ENCODE measurements at places on chromosomes 12 and 14. TPM values are rescaled to one million over a fixed set of nuclear protein-coding genes. Genes with fewer than 3 reads are reported as not detected.

GRCh38 chr12:4440187-4440941 lies 5.3 kb downstream of the FGF6 start:
- peaks cover 4% of the 10 kb centered on the region for H3K27me3 ChIP-seq
- no peak overlapping the region for H3K4me3 ChIP-seq
- peaks cover 3% of the 10 kb centered on the region for H3K4me1 ChIP-seq
- no peak overlapping the region for H3K27ac ChIP-seq

Gene SAMD4A
- 2.6 TPM for total RNA-seq

GRCh38 chr12:62694632-62695031 lies 228.0 kb downstream of the MON2 start:
- no peak overlapping the region for H3K27ac ChIP-seq
- no peak for DNase-seq
- no peaks in the 10 kb centered on the region for H3K4me1 ChIP-seq
- no peaks in the 10 kb centered on the region for H3K36me3 ChIP-seq
- no peak overlapping the region for H3K4me3 ChIP-seq
- H3K27me3 ChIP-seq = no peaks in the 10 kb centered on the region

GRCh38 chr12:103676893-103677292 lies 89.8 kb downstream of the STAB2 start:
- H3K4me1 ChIP-seq = no peaks in the 10 kb centered on the region
- no peak for DNase-seq
- no peak overlapping the region for H3K27ac ChIP-seq

DNA sequence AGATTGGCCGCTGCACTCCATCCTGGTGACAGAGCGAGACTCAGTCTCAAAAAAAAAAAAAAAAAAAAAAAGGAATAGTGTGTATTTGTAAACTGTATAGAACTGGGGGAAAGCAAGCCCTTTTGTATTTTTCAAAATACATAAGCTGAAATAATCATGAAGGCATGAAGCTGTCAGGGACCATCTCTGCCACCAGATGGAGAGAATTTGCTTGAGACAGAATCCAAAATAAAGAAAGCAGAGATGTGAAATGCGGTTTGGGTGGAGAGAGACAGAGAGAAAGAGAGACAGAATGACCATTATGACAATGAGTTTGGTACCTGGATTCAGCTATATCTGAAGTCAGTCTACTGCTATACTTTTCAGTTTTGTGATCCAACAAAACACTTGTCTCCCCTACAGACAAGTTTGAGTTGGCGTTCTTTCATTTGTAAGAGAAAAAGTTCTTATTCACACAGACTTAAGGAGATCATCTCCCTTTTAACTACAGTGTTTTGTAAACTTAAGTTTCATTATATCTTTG lies 155.7 kb upstream of the LRIG3 start:
- H3K4me1 ChIP-seq = no peaks in the 10 kb centered on the region
- no peaks in the 10 kb centered on the region for H3K27me3 ChIP-seq
- no peaks in the 10 kb centered on the region for H3K36me3 ChIP-seq
- no peak overlapping the region for H3K27ac ChIP-seq
- no peak for DNase-seq
- H3K4me3 ChIP-seq = no peak overlapping the region

GRCh38 chr14:62894736-62895135 lies 150.5 kb downstream of the KCNH5 start:
- H3K4me3 ChIP-seq = no peak overlapping the region
- no peaks in the 10 kb centered on the region for H3K27me3 ChIP-seq
- H3K36me3 ChIP-seq = no peaks in the 10 kb centered on the region
- no peak for DNase-seq
- H3K27ac ChIP-seq = no peak overlapping the region
- H3K4me1 ChIP-seq = no peaks in the 10 kb centered on the region

- H3K27ac ChIP-seq = no peak overlapping the region
- no peaks in the 10 kb centered on the region for H3K36me3 ChIP-seq
- H3K4me1 ChIP-seq = peaks cover 14% of the 10 kb centered on the region
- H3K27me3 ChIP-seq = no peaks in the 10 kb centered on the region
- DNase-seq = no peak
- H3K4me3 ChIP-seq = no peak overlapping the region
These were observed 4.0 kb downstream of the FAR2 start for GRCh38 chr12:29152981-29153630.

GRCh38 chr14:75341620-75342019 lies 63.0 kb downstream of the FOS start:
- no peak overlapping the region for H3K27ac ChIP-seq
- H3K4me3 ChIP-seq = no peak overlapping the region
- no peak for DNase-seq
- no peaks in the 10 kb centered on the region for H3K36me3 ChIP-seq
- H3K4me1 ChIP-seq = peaks cover 2% of the 10 kb centered on the region
- no peaks in the 10 kb centered on the region for H3K27me3 ChIP-seq

GRCh38 chr12:123889848-123890535 lies 82.6 kb downstream of the CCDC92 start:
- no peaks in the 10 kb centered on the region for H3K36me3 ChIP-seq
- peaks cover 11% of the 10 kb centered on the region for H3K27me3 ChIP-seq
- H3K4me1 ChIP-seq = no peaks in the 10 kb centered on the region

DNA sequence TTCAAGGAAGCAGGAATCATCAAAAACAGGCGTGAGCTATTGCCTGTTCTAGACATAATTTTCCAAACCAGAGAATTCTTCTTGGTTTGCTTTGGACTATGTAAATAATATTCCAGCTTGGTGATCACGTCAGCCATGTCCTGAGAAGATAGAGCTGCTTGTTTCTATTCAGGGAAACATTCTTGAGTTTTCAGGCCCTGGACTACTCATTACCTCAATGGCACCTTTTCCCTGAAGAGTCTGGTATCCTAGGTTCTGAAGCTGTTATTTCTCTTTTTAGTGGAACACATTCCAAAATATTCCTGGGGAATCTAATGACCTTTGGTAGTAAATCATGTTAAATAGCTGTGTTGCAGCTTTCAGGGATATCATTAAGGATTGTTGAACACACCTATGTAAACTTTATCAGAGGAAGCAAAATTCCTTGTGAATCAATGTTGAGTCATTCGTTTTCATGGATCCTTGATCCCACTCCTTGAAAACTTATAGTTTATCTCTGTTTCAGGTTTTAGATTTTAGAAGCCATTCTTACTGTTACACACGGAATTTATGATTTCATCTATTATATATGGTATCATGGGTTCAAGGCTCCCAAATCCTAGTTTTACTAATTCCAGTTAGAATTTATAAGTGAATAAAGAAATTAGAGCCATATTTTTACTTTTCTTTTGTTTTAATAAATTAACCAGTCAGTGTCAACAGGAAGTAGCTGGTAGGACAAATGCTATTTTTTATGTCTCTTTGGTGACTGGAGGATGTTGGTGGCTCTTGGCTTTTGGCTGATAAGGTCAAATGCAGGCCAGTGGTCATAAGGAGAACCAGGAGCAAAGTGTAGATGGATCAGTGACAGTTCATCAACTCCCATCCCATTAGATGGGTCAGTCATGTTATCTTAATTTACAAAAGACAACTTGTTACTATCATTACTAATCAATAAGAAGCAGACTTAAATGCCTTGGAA lies 380.1 kb downstream of the ZFP36L1 start:
- no peak for DNase-seq
- H3K4me3 ChIP-seq = no peak overlapping the region
- H3K27me3 ChIP-seq = no peaks in the 10 kb centered on the region
- no peak overlapping the region for H3K27ac ChIP-seq
- H3K36me3 ChIP-seq = no peaks in the 10 kb centered on the region

Gene POTEG
- total RNA-seq = not detected

Gene RTL1
- not detected for total RNA-seq

DNA sequence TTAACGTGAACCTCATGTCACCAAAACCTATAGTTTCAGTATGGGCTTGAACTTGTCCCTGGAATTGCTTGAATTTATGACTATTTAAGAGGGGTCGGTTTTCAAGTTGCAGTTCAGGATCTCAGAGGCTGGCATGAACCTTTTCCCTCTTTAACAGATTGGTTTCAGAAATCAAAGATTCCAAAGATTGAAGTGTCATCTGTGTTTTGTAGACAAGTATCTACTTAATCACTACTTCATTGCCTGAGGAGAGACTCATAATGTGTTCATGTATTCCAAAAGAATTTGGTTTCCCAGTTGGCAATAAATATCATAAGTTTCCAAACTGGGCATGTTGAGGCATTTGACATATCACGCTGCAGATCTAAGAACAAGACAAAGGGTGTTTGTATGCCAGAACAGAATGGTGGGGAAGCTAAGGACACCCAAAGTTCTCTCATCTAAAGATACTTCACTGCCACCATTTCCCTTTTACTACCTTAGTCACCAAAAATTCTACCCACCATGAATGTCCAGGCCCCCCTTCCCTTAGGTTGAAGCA lies 199.5 kb downstream of the NUAK1 start:
- DNase-seq = no peak
- H3K4me3 ChIP-seq = no peak overlapping the region
- no peaks in the 10 kb centered on the region for H3K27me3 ChIP-seq
- H3K36me3 ChIP-seq = no peaks in the 10 kb centered on the region

DNA sequence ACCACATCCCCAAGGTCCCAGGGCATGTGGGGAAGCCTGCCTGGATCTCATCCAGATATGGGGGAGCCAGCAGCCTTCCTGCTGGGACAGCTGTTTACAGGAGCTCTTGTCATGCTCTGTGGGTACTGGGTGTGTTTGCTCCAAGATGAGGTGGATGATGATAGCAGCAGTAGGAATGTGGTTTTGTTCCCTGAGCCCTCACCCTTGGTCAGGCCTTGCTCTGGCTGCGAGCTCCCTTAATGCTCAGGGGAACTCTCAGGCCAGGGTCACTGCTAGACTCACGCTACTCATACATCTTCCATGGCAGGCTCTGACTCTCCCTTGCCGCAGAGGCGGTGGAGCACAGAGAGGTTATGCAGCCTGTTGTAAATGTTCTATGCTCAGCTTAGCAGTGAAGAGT lies 990.3 kb downstream of the AACS start:
- DNase-seq = no peak
- no peaks in the 10 kb centered on the region for H3K27me3 ChIP-seq
- no peak overlapping the region for H3K4me3 ChIP-seq
- H3K36me3 ChIP-seq = no peaks in the 10 kb centered on the region
- H3K4me1 ChIP-seq = no peaks in the 10 kb centered on the region

Gene RIMBP2
- total RNA-seq = not detected

GRCh38 chr12:115004470-115005146 lies 320.6 kb upstream of the TBX3 start:
- no peaks in the 10 kb centered on the region for H3K36me3 ChIP-seq
- no peak for DNase-seq
- no peak overlapping the region for H3K4me3 ChIP-seq
- no peaks in the 10 kb centered on the region for H3K4me1 ChIP-seq

Gene ANKRD13A
- 46.6 TPM for total RNA-seq

Gene GXYLT1
- 7.0 TPM for total RNA-seq

DNA sequence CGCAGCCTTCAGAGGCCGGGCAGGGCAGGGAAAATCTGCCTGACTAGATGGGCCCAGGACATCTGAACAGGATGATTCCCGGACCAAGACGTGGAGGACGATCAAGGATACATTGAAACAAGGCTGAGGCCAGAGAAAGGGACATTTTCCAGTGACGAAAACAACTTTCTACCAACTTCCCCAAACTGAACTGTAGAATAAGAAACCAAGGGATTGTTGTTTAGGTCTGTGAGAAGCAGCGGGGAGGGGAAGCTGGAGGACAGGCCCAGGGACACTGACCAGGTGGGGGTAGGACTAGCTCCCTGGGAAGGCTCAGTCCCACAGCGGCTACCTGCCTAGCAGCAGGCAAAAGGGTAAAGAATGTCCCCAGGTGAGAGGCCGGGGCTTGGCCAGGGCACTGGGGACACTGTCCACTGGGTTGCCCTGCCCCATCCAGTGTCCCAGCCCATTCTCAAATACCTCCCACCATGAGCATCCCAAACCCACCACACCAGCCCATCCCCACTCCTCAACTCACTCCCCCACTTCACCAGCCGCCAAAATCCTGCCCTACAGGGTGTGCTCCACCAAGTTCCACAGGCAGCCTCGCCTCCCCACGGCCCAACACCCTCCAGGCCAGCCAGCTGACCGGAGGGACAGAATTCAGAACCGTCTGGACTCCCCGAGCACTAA lies 995 bp downstream of the TNFRSF1A start:
- H3K36me3 ChIP-seq = no peaks in the 10 kb centered on the region
- no peak overlapping the region for H3K4me3 ChIP-seq
- DNase-seq = no peak

GRCh38 chr14:68794130-68794850 lies 1.4 kb upstream of the ZFP36L1 start:
- peak overlapping the region; percentile 99 for H3K27ac ChIP-seq
- no peaks in the 10 kb centered on the region for H3K27me3 ChIP-seq
- peak overlapping the region; percentile 89 for H3K4me3 ChIP-seq

Gene KRT73
- total RNA-seq = 0.19 TPM

GRCh38 chr12:45012749-45013148 lies 38.1 kb downstream of the DBX2 start:
- no peak for DNase-seq
- no peaks in the 10 kb centered on the region for H3K36me3 ChIP-seq
- H3K4me3 ChIP-seq = no peak overlapping the region
- H3K4me1 ChIP-seq = no peaks in the 10 kb centered on the region
- H3K27me3 ChIP-seq = peaks cover 7% of the 10 kb centered on the region

Gene RNASE7
- not detected for total RNA-seq

DNA sequence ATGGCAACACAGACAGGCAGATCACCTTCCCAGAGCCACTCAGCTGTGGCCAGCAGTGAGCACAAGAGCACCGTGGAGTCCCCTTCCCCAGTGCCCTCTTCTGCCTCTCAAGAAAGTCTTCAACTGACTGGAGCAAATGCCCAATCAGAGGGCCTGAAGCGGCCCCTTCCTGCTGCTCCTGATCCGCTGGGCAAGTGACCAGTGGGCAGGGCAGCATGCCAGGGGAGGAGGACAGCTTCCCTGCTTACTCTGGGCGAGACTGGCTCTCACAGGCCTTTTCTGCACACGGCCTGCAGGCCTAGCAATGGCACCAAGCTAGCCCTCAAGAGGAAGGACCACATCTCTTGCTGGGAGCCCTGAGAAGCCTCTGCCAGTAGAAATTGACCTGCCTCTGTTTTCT lies 890 bp downstream of the KRT71 start:
- no peak overlapping the region for H3K27ac ChIP-seq
- no peak overlapping the region for H3K4me3 ChIP-seq
- H3K4me1 ChIP-seq = no peaks in the 10 kb centered on the region

Gene SYT10
- not detected for total RNA-seq

DNA sequence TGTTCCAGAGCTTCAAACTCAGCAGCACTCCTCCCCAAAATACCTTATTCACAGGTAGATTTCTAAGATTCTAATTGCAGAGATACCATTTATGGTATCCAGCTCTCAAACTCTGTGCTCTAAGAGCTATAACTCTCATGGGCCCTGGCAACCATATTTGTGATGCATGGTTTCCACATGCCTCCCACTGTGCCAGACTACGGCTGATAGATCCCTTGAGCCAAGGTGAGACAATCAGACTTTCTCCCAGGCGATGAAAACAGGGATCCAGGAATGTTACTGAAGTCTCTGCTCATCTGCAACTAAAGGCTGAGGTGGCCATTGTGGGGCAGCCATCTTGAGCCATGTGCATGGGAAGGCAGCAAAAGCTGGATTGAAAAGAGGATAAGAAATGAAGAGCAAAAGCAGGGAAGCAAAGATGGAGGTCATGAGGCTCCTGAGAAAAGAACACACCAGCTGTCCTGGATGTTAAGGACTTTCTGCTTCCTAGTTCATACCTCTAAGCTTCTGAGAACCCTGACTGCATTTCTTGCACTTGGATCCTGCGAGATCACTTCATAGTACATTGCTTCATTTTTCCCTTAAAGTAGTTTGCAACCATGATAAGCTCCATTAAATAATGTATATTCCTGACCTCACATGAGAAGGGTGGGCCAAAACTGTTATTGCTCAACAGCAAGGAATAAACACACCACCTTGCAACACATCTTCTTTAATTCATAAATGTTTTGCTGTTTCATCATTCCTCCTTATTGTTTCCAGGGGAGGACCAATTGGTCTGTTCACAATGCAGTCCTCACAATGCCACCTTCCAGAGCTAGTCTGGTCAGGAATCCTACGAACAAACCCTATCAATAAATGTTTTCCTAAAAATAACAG lies 5.4 kb downstream of the EGLN3 start:
- peaks cover 17% of the 10 kb centered on the region for H3K27me3 ChIP-seq
- peaks cover 8% of the 10 kb centered on the region for H3K4me1 ChIP-seq
- H3K36me3 ChIP-seq = no peaks in the 10 kb centered on the region
